ENCODE measurements at places on chromosomes 12 and 14.

- no peak for DNase-seq
Measured at GRCh38 chr12:43277651-43278540, 274.1 kb downstream of the ADAMTS20 start.

GRCh38 chr14:99664058-99664936 is 19.4 kb downstream of the HHIPL1 start:
- DNase-seq: no peak

- DNase-seq: no peak
Measured at GRCh38 chr12:54140588-54141388, 48.0 kb downstream of the SMUG1 start.

GRCh38 chr12:94062796-94063635 is 85.4 kb upstream of the PLXNC1 start:
- DNase-seq: no peak

GRCh38 chr14:83611491-83611890 is 1918.5 kb upstream of the FLRT2 start:
- DNase-seq: no peak
